Cortex of kidney (tissue), 1 donor: ENCODE measurements at places on chromosomes 3 and 15.

DNA sequence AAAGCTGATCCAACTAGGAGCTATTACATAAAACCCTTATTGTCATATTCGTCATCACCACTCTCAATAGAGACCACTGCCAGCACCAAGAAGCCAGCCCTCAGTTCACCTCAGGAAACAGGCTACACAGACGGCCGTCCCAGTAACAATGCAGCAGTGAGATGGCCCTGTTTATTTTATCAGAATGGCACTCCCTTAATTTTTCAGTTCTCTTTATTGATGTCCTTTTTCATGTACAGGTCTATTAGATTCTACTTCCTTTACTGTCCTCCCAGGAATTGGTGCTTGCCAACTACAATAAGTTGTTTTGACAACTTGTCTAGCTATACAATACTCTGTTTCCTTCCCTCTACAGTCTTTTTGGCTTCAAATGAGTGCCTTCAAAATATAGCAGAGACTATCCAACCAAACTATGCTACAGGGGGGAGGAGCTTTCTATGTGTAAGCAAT, 272.5 kb downstream of the ZBTB20 start:
- no peak for DNase-seq

GRCh38 chr15:64112073-64112772, 16.4 kb downstream of the SNX1 start:
- no peak for DNase-seq

- DNase-seq, result no peak
Observed at GRCh38 chr3:41673650-41674049, 288.3 kb downstream of the ULK4 start.

- no peak for DNase-seq
Observed at GRCh38 chr15:39873978-39874377, 46.1 kb downstream of the GPR176 start.

- DNase-seq, result no peak
Observed at GRCh38 chr3:197376735-197377555, 78.5 kb upstream of the DLG1 start.

DNA sequence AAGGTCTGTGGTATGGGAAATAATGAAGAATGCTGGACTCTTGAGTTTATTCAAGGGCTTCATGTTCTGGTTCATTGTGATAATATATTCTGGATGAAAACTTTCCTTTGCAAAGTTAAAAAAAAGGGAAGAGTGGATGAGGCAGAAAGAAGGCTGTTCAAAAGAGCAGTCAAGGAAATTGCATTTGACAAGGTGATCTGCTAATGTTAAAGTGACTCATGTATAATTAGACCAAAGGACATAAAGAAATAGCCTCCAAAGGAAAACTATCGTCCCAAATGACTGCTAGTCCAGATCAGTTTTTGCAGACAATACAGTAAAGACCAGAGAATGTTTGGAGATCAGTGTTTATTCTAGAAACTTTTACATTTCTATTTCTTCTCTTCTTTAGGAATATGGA, 9.8 kb downstream of the TMEM108 start:
- DNase-seq, result no peak

GRCh38 chr15:59953392-59953883, 50.7 kb upstream of the FOXB1 start:
- no peak for DNase-seq

DNA sequence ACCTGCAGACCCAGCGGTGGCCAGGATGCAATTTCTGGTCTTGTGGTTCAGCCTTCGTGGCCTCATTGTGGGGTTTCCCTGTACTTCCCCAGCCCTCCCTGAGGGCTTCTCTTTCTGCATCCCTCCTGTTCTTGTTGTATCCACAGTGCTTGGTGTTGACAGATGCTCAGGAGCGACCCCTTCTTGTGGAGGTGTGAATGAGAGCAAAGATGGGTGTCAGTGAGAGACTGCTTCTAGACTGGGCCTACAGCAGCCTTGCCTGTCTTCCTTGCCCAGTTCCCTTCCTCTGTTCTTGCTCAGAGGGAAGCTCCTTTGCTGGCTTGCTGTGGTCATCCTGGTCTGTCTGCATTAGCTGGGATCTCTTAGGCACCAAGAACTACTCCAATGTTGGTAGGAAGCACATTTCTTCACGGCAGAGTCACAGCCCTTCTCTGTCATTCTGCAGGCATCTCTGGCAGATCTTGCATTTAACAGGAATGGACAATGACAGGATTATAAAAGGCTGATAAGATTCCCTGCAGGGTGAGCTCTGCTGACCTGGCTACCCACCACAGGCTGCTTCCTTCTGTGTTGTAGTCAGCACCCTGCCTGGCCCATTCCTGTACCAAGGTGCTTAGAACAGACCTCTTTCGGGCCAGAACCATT, 317.8 kb upstream of the C2CD4B start:
- DNase-seq, result no peak

DNA sequence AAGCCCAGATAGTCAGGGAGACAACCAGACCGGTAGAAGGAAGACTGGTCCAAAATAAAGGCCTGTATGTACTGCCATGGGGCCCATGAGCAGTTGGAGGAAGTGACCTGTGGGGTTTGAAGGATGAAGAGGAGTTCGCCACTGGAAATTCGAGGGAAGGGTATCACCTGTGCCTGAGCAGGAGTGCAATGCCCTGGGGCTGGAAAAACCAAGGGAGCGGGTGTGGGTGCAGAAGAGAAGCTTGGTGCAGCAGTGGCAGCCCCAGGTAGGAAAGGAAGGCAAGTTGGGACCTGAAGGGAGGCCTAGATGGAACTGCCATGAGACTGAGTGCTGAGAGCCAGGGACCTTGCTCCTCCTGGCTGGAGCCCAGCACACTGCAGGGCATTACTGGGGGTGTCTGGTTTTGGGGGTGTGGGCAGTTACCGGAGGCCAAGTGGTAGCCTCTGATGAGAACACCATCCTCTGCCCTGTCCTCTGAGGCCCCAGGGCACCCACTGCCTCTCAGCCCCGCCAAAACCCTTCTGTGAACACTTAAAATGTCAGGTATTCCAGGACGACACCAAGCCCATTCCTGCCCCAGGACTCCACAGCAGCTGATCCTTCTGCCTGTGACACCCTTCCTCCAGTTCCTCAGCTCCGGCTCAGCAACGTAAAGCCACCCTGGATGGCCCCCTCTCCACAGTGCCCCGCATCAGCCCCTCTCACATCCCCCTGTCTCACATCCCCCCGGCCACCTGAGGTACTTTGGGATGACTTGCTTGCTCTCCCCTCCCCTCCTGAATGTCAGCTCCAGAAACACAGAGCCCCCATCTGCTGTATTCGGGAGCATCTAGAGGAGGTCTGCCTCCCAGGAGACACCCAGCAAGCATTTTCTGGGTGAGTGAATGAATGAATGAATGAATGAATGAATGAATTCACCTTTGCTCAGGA, 42.9 kb downstream of the WNT7A start:
- DNase-seq, result no peak

- DNase-seq, result no peak
Observed at GRCh38 chr3:1421577-1421976, 328.8 kb downstream of the CNTN6 start.

DNA sequence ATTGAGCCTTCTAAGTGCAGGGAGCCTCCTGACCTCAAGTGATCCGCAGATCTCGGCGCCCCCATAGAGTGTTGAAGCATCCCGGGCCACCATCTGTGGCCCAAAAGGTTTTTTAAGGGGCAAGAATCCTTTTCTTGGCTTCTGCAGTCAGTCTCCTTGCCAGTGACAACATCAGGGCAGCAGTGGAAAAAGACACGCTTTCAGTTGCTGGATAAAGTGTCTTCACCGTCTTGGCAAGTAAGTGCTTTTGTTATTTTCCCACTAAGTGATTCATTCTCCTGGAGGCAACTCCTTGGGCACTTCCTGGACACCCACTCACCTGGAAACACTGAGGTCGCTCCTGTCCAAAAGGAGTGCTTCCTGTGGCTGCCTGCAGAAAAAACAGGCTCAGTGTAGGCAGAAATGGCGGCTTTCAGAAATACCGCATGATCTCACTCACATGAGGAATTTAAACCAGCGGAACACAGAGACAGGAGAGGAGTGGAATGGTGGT, 71.7 kb upstream of the ABHD2 start:
- no peak for DNase-seq
